Fibroblast of gingiva (primary cell): ENCODE measurements at places on chromosomes 5 and 9.

- DNase-seq = no peak
Measured at GRCh38 chr9:10443181-10443867, 169.5 kb downstream of the PTPRD start.

GRCh38 chr9:114266969-114267368, 55.9 kb upstream of the ORM1 start:
- no peak for DNase-seq

DNA sequence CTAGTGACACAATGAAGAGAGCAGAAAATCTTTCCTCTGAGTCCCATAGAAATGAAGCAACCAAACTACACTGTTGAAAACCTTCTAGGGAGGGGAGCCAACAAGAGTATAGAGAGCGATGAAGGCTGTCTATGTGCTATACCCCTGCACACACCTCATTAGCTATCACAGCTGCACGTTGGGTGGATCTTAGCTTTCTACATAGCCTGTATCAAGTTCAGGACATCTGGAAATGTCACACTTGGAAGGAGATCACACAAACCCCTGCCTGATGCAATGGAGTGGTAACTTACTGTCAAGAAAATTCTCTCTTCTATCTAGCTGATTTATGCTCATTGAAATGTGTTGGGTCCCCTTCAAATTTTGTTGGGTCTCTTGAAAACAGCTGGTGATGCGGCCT, 127.0 kb upstream of the NTRK2 start:
- no peak for DNase-seq

GRCh38 chr9:121769939-121770338, 118.5 kb downstream of the DAB2IP start:
- DNase-seq = no peak

DNA sequence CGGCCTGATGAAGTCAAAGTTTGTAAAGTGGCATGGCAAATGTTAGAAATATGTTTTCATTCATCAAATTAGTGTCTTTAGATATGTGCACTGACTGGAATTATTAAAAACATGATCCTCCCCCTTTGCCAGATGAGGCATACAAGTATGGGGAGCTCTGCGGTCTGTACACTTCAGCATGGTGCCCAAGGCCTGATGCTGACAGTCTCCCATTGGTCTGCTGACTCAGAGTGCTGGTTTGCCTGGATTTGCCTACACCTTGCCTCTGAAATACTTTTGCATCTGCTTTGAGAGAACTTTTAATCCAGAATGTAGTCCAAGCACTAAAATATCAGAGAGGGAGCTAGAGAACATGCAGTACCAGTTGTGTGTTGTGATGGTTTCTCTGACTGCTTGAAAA, 354.3 kb upstream of the ACTBL2 start:
- DNase-seq = no peak

DNA sequence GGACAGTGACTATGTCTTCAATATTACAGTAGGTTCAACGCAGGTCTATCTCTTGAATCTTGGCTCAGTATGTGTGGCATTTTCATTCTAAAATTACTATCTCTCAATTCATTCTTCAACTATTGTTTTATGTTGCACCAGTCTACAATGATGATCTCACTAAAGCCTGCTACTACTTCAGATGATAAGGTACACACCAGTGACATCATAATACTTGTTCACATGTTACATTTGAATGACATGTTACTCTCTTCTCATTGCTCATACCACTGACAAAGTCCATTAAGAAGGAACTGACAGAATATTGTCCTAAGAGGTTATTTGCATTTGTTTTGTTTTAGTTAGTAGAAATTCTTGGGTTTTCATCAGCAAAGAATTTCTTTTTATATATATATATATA, 165.2 kb upstream of the ST8SIA4 start:
- DNase-seq = no peak

DNA sequence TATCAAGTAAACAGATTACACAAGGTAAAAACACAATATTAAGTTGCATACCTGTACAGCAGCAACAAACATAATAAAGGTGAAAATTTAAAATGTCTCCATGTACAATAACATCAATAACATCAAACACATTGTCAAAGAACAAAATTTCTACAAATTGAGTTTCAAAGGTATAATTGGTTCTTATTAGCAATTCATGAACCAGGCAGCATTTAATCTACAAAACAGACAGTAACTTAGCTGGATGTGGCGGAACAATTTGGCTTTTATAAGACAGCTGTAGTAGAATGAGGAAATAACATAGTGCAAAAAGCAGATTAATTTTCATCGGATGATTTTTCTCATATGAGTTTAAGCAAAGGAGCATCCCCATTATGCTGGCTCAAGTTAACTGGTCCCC, 1176.8 kb downstream of the EFNA5 start:
- no peak for DNase-seq

DNA sequence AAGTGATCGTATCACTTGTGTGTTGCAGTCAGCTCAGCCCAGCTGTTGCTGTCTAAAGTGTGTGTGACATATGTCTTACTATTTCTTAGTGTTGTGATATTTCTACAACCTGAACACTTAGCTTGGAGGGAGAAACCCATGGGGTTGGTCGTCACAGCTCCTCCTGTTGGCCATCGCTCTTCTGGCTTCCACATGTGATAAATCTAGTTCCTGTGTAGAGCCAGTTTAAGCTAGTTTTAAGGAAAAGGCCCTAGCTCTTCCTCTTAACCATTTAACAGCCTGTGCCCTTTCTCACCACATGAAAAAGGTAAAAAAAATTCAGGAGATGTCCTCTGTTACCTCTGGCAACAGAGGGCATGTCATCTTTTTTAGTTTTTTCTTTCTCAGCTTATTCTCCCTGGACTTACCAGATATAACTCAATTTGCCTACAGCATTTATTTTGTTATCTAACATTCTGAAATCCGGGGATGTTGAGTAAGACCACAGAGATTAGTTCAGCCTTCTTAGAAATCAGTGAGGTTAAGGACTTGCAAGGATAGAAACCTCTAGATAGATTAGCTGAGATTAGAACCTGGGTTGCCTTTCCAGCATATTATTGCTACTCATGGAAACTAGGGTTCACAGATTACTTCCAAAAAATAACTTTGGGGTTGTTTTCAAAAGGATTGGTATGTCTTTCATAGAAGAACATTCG, 100.4 kb downstream of the GAPVD1 start:
- peak; percentile 6 for DNase-seq

- no peak for DNase-seq
Measured at GRCh38 chr9:133151601-133152525, 11.9 kb downstream of the GBGT1 start.

DNA sequence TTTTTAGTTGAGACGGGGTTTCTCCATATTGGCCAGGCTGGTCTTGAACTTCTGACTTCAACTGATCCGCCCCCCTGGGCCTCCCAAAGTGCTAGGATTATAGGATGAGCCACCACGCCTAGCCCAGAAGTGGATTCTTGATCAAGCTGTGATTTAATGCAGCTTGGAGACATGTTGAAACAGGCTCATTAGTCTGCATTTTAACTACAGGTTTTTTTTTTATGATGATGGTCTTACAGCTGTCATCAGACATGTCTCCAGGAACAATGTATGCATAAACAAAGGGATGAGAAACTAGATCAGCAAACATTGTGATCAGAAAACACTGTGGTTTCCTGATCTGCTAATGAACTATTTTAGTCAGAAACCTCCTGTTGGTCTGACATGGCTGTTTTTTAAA, 30.0 kb upstream of the PLPP1 start:
- no peak for DNase-seq

DNA sequence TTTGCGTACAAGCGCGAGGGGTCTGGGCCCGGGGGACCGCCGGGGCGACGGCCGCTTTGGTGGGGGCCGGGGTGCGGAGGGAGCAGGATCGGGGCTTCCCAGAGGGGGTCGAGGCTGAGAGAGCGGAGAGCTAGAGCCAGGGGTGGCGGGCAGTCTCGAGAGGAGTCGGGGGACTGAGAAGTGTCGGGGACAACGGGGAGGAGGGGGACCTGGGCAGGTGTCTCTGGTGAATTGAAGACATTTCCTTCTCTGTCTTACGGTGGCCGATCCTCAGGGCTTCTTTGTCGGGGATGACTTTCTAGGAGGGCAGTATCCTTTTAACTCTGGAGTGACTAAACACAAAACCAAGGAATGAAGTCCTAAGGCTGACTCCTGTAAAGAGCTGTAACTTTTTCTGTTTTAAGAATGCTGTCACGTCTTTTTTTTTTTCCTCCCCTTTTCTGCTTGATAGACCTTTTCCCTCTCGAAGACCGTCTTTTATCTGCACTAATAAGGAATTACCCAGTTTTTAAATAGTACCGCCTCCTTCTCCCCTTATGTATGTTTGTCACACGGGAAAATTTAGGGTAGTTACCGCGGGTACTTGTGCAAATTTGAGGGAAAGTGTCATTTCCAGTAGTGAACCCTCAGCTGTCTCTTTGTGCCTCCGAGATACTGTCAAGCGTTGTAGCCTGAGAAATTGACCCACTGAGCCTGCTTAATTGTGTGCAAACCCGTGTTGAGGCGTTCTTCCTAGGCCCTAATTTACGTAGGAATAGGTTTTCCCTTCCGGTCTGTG, 822 bp downstream of the DENND4C start:
- DNase-seq = no peak

GRCh38 chr9:127527560-127528268, 76.4 kb downstream of the LRSAM1 start:
- no peak for DNase-seq

DNA sequence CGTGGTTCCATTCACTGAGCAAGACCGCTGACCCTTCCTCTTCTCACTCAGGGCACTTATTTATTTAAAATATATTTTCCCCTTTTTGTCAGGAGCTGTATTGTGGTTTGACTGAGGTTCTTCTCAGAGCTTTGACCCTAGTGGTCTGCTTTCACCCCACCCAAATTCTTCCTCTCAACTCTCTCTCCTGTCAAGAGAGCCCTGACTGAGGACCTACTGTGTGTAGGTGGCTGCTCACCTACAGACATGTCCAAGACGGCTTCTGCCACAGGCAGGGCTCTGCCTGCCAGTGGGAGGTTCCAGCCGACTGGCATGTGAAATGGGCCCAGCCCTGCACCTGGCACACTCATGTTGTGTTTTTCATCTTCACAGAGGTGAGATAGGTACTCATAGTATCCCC, 5.2 kb downstream of the DCANP1 start:
- no peak for DNase-seq

DNA sequence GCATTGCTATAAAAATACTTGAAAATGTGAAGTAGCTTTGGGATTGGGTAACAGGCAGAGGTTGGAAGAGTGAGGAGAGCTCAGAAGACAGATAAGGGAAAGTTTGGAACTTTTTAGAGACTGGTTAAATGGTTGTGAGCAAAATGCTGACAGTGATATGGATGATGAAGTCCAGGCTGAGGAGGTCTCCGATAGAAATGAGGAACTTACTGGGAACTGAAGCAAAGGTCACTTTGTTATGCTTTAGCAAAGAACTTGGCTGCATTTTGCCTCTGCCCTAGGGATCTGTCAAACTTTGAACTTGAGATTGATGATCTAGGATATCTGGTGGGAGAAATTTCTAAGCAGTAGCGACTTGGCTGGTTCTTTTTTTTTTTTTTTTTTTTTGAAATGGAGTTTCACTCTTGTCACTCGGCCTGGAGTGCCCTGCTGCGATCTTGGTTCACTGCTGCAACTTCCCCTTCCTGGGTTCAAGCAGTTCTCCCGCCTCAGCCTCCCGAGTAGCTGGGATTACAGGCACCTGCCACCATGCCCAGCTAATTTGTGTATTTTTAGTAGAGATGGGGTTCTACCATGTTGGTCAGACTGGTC, 998.9 kb downstream of the TLE1 start:
- DNase-seq = no peak

GRCh38 chr5:17261075-17261474, 43.6 kb downstream of the BASP1 start:
- no peak for DNase-seq

DNA sequence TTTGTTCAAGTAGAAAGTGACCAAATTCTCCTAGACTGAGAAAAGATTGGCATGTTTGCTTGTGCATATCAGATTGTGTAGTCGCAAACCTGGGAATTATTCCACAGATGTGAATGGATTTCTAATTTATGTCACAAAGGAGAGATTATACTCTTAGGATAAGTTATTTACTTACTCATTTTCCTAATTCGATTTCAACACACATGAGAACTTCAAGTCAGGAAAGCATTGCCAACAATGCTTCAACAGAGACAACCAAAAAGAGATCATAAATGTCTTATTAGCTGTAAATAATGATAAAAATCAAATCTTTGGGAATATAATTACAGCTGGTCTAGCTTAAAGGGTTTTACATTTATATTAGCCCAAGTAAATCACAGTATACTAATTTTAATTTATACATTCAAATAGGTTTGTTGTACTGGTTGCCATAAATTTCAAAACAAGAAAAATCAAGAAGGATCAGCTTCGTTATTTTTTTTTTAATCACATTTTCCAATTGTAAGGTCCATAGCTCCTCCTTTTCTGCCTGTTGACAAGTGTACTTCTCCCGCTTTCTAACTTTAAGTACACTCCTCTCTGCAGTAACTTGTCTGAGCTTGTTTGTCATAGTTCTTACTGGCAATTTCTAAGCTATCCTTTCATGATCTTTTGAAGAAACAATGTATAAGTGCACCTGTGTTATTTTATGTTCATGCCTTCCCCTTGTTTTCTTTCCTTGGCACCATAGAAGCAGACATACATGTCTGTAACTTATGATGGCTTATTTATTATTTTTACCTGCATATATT, 246.6 kb downstream of the DEPDC1B start:
- no peak for DNase-seq

GRCh38 chr5:64742821-64743220, 25.7 kb downstream of the SREK1IP1 start:
- DNase-seq = no peak

DNA sequence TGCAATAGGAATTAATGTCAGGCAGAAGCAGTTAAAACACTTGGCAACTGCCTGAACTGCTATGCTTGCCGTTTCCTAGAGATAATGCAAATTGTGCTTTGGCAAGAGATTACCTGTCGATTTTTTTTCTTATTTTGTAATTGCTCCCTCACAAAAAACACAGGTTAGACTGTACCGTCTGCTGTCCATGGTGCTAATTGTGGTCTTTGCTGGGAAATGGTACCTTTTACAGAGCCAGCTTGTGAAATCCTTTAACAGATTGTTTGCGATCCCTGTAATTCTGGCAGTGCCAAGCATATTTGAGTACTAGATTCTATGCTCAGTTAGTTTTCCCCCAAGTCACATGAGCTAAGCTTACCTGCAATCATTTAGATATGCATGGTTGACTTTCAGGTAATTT, 2125.8 kb upstream of the WWC1 start:
- no peak for DNase-seq

GRCh38 chr5:139671096-139671841, 23.1 kb downstream of the CXXC5 start:
- no peak for DNase-seq
